ENCODE measurements at places on chromosomes 3 and 15.

GRCh38 chr15:28980709-28981350 lies 95.1 kb downstream of the APBA2 start:
- no peak for DNase-seq

GRCh38 chr15:78093242-78094020 lies 1.1 kb downstream of the SH2D7 start:
- DNase-seq = peak; percentile 94

GRCh38 chr3:120858521-120858920 lies 49.5 kb upstream of the STXBP5L start:
- no peak for DNase-seq

DNA sequence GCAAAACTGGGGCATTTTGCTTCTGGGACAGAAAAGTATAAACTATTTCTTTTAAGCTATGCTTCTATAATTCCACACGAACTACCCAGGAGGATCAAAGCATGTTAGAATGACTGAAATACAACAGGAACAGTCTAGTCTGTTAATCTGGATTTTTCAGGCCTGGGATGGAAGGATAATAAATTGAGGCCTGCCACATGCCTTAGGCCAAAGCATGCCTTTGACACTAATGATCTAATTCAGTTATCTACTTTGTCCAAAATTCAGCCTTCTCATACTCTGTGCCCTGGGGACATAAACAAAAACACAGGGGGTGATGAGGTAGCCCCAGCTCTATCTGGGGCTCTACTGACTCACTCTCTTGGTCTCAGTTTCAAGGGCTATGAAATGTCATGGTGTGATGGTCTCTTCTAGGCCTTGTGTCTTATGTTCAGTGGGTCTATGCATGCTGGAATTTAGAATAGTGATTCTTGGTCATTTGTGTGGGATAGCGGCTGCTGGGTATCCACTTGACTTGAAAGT lies 32.5 kb downstream of the GAP43 start:
- no peak for DNase-seq

DNA sequence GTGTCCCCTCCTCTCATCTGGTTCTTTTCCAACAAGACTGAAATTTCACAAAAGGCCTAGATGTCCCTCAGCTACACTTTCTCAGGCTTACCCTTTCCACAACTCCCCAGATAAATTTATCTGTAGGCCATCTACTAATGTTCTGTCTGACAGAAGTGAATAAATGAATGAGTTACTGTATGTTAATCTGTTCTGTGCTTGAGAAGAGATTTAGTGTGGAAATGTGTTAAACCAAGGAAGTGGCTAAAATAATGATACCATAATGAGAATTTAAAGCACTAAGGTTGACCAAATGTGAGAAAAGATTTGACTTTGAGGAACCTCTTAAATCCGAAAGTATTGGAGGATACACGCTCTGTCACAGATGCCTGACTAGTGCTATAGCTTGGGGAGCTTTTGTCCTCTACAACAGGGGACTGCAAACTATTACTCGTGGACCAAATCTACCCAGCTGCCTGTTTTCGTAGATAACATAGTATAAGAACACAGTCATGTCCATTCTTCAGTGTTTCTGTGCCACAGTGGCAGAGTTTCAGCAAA lies 74.8 kb upstream of the P2RY1 start:
- no peak for DNase-seq

DNA sequence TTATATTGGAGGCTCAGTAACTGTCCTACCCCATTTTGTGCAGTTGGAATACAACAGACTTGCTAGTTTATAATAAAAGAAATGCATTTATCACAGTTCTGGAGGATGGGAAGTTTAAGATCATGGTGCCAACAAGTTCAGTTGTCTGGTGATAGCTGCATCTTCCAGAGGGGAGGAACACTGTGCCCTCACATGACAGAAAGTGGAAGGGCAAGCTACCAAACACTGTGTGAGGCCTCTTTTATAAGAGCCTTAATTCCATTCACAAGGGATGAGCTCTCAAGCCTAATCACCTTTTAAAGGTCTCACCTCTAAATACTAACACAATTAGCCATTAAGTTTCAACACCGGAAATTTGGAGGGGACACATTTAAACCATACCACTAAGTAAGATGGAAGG lies 1073.9 kb downstream of the PLOD2 start:
- no peak for DNase-seq

GRCh38 chr3:52561028-52561747 lies 24.8 kb downstream of the UQCC5 start:
- DNase-seq = no peak

DNA sequence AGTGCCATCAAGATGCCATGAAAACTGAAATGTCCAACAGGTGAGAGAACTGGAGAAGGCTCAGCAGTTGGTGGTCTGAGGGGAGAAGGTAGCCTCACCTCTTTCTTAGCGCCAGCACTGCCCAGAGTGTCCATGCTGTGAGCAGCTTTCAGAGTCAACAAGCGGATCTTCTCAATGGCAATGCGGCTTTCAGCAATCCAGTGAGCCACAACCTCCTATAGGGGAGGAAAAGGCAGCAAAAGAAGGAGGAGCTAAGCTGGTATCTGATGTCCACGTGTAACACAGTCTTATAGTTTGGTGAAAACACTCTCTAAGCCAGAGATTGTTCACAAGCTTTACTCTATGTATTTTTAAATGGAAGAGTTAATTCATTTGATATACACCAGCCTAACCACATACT lies 36.1 kb upstream of the ACKR4 start:
- no peak for DNase-seq

DNA sequence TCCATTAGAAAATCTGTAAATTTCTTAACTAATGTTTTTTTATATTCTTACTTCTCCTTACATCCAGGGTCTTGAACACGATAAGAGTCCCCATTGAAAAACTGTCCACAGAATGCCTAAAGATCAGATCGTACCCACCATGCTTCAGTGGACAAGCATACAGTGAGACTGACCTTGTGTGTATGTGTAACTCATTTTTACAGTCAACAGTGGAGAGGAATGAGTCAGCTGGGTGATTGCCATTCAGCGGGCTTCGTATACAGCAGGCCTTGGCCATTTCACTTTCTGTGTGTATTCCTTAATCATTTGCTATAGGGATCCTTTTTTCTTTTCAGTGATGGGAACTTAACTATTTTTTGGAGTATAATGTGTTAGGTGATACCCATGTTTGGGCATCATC lies 10.6 kb downstream of the PARP14 start:
- DNase-seq = peak; percentile 71

- no peak for DNase-seq
Observed at GRCh38 chr3:142962175-142962519, 1.3 kb downstream of the PAQR9 start.

DNA sequence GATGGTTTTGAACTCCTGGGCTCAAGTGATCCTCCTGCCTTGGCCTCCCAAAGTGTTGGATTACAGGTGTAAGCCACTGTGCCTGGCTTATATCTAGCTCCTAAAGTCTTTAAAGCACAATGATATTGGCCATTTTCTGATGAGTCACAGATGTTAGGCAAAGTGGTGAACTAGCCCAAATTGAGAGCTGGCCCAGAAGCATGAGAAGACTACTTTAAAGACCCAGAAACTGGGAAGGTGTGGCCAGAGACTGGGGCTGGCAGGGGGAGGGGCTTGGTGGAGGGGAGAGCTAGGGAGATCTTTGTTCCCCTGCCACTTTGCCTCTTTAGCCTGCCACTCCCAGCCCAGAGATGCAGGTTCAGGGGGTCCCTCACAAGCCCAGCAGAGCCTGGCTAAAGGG lies 21.6 kb downstream of the CHRNA3 start:
- no peak for DNase-seq

Data from mesenchymal stem cell (in vitro differentiated cells and primary cell).